Stimulated activated CD8-positive, alpha-beta memory T cell treated with anti-CD3 and anti-CD28 coated beads, Interleukin-7, amount 100 ng/mL, for 1 hour (primary cell): ENCODE measurements at places on chromosomes 11 and 22.

- no peak for DNase-seq
These were observed 106.8 kb downstream of the MICAL3 start for GRCh38 chr22:17917490-17917983.

DNA sequence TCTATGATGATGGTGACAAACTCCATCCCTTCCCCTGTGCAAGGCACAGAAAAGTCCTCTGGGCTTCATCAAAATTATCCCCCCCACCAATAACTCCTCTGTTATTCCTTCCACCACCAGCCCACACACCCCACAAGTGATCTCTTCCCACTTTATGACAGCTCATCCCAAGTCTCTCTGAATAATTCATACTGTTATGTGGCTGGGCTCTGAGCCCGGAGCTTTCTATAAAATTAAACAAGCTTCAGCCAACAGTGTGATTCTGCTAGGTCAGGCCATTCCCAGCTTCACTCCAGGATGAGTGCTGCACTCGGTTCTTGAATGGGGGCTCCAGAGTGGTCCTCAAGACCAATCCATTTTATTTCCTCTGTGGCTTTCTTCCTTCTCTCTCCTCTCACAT, 83.0 kb downstream of the INSC start:
- DNase-seq = no peak

- no peak for DNase-seq
These were observed 6.6 kb downstream of the TRIM34 start for GRCh38 chr11:5631417-5631816.

GRCh38 chr11:44842220-44842619, 108.5 kb downstream of the TP53I11 start:
- no peak for DNase-seq

DNA sequence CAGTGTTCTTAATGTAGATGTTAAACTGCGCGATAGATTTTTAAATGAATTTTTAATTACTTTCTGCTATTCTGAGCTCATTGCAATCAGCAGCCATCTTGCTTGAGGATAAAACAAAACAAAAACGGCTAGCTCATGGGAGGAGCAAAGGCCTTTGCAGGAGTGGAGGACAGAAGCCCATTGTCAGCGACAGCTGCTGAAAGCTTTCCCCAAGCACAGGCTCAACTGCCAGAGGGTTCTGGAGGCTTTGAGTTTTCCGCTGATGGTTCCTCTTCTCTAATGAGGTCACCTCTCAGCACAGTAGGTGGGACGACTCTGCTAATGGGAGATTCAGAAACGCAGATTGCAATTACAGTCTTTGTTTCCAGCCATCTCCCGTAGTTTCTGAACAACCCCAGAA, 167.1 kb upstream of the TTC12 start:
- DNase-seq = no peak

- DNase-seq = no peak
These were observed 2.3 kb downstream of the MS4A4E start for GRCh38 chr11:60240662-60241061.

DNA sequence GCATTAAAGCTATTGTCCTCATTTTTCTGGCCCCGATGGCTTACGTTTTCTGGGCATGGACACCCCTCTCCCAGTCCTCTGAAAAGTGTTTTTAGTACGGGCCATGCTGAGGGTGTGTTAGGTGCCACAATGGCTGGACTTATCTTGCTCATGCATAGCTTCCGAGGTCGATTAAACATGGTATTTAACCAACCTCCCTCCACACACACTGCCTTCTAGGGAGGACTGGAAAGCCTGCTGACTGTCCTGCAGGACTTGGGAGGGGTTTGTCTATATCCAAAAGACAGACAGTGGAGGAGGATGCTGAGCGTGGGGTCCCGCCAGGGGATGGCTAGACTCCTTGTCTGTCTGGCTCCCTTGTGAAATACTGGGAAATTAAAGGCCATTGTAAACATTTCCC, 95.3 kb downstream of the FBXO7 start:
- no peak for DNase-seq

GRCh38 chr11:117702946-117703598, 93.9 kb downstream of the DSCAML1 start:
- DNase-seq = no peak

GRCh38 chr11:128388206-128388815, 199.0 kb downstream of the ETS1 start:
- DNase-seq = no peak

GRCh38 chr11:36890841-36891240, 292.8 kb upstream of the RAG2 start:
- no peak for DNase-seq

GRCh38 chr11:93525601-93526345, 17.4 kb downstream of the SMCO4 start:
- DNase-seq = no peak

DNA sequence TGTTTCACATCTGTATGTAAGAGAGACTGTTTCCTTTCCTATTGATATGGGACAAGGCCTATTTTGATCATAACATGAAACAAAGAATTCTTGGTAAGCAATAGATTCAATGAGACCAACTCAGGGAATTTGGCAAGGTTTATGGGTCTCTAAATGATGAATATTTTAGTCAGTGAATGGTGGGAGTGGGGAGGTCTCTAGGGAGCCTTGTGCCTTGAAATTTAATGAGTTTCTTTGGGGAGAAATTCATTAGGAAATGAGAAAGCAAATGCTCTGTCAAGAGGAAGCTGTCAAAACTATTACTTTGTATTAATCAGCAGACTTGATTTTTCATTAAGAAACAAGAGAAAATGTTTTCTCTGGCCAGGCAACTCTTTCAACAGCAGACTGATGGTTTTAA, 921.7 kb upstream of the API5 start:
- DNase-seq = no peak

GRCh38 chr22:44091021-44091721, 67.1 kb downstream of the PARVB start:
- no peak for DNase-seq

DNA sequence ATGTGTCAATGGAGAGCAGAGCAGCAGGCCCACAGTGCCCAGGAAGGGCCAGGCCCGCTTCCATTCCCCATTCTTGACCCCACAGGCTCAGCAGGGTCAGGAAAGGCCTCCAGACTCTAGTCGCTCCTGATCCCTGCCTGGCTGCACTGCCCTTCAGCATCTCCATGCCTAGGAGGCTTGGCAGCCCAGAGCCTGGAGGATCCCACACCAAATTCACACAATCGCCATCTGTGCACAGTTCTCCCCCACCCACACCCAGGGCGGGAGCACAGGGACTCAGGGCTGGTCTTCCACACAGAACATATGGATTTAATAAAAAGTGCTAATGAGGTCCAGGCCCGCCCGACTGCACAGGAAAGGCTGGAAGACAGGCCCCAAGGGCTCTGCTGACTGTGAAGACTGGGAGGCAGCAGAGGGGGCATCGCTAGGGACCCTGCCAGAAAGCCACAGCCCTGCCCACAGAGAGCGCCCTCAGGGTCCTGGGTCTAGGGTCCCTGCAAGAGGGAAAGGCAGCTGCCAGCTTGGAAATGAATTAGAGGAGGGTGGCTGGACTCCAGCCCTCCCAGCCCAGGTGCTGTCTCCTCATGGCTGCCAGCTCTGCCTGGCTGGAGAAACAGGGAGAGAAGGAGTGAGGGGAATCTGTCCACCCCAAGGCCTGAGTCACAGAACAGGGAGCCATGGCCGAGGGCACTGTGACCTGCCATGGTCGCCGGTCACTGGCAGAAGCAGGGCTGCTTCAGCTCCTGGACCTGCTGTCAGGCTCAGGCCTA, 39.7 kb downstream of the DKK3 start:
- no peak for DNase-seq

GRCh38 chr11:16749666-16750065, 11.2 kb downstream of the C11orf58 start:
- no peak for DNase-seq

- DNase-seq = no peak
These were observed 5.9 kb downstream of the CADM1 start for GRCh38 chr11:115498354-115498753.

GRCh38 chr11:20113149-20113438, 47.2 kb downstream of the DBX1 start:
- DNase-seq = no peak

DNA sequence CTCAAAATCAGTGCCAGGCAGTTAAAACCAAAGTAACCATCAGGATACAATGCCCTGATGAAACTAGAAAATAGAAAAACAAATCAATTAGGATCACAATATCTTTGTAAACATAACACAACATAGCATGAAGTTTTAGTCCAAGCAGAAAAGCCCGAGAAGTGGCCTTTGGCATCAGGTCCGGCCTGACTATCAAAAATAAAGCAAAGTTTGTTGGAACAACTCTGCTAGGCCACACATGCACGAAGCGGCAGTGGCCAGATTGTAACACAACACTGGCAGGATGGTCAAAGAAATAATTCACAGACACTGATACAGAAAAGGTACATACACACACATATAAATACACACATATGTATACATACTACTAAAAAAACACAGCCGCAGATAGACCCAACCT, 26.9 kb downstream of the CDON start:
- DNase-seq = no peak

GRCh38 chr22:18042685-18043084, 18.3 kb upstream of the MICAL3 start:
- DNase-seq = no peak

GRCh38 chr11:35211952-35212351, 73.0 kb downstream of the CD44 start:
- no peak for DNase-seq

DNA sequence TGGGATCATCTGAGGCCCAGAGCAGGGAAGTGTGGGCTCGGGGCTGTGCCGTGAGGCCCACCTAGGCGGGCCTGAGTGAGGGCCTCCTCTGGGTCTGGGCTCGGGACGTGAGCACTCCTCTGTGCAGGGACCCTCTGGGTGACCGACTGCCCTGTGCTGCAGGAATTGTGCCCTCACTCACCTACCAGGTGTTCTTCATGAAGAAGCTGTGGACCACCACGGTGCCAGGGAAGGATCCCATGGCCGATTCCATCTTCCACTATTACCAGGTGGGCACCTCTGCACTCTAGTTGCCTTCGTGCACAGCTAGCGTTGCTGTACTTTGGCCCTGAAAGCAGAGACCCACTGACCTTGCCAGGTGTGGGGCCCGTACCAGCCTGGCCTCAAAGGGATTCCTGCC, 80.5 kb downstream of the MYO7A start:
- no peak for DNase-seq

- DNase-seq = no peak
These were observed 12.5 kb downstream of the ATXN10 start for GRCh38 chr22:45684169-45684568.

GRCh38 chr11:119727523-119728151, 1.4 kb downstream of the NECTIN1 start:
- no peak for DNase-seq

DNA sequence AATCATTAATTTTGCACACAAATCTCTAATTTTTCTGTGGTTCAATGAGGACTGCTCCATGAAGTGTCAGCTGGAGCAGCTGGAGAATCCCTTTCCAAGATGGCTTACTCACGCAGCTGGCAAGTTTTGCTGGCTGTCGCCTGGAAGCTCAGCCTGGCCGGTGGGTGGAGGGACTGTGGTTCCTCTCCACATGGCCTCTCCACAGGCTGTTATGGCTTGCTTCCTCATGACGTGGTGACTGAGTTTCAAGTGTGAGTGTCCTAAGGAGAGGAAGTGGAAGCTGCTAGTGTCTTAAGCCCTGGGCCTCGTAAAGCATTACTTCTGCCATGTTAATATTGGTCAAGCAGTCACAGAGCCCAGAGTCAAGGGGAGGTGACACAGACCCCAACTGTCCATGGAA, 14.0 kb upstream of the NRIP3 start:
- no peak for DNase-seq

GRCh38 chr11:33737362-33737821, 1.2 kb upstream of the CD59 start:
- no peak for DNase-seq

DNA sequence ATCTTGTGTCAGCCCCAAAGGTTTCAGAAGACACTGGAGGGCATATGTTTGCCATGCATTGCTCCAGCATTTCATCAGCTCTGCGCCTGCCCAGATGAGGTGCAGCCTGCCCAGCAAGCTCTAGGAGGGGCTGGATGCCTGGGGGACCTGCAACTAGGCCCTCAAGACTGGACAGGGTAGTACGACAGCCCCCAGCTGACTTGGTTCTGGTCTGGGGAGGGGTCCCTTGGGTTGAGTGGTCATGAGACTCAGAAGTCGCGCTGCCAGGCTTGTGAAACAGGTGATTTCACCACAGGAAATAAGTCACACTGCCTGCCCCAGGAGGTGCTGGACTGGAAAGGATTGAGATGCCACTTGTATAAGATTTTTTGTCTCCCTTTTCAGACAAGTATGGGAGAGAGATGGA, 23.4 kb downstream of the TPBGL start:
- DNase-seq = no peak

- DNase-seq = no peak
These were observed 22.9 kb downstream of the USH1C start for GRCh38 chr11:17521106-17521900.

DNA sequence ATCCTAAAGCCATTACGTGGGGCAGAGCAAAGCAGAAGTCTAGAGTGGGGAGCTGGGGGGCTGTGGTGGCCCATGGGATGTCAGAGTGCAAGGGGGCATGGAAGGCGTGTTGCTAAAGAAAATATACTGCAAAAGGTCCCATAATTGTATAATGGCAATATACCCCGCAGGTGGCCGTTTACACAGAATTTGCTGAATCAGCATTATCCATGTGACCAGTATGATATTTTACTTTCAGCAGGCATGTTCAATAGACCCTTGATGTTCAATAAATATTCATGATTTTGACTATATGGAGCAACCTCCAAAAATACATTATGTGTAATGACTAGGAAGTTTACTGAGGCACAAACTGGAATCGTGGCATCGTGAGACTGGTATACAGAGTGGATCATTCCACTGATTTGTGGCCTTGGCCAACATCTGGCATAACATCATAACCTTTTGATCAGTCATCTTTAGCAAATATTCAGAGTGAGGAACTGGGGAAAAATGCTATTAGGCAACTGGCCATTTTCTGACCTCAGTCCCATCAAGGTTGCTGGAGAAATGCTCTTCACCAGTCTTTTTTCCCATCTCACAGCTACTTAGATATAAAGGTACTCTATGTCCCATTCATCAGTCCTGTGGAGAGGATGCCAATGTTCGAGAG, 29.3 kb upstream of the PPP2R1B start:
- no peak for DNase-seq

DNA sequence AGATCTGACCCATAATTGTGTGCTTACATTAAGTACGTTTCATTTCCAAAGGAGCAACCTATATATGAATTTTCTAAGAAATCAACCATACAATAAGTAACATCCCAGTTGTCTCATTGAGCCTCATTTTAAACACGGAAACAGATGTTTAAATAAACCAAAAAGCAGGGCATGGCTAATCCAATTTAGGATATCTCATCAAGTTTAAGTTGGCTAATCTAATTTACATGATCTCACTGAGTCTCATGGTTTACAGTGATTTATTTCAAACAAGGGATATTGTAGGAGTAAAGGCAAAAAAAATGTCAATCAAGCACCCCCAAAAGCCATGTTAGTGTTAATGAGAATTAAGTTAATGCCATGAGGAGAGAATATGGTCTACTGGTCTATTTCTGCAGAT, 499.8 kb upstream of the CCDC90B start:
- no peak for DNase-seq

DNA sequence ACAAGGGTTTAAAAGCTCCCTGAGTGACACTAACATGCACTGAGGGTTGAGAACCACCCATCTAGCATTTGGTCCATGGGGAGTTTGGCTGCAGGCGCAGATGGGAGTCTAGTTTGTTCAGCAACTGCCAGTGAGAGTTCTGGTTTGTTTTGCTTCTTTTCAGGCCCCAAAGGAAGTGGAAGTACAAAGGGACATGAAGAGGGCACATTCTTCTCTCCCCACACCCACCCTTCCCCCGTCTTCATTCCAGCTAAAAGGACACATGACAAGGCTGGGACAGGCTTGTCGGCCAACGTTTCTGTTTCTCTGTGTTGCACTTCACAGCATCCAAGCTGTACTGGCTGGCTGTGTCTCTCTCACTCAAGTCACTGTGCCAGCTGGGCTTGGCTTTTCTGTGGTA, 8.2 kb upstream of the ENDOD1 start:
- no peak for DNase-seq
